ENCODE measurements at places on chromosomes 12 and 14. TPM values are rescaled to one million over a fixed set of nuclear protein-coding genes. Genes with fewer than 3 reads are reported as not detected.
A peak's percentile ranks its signal among the peaks of the same experiment; 100 is the strongest.

- no peaks in the 10 kb centered on the region for H3K4me1 ChIP-seq
- H3K36me3 ChIP-seq = no peaks in the 10 kb centered on the region
- no peak for DNase-seq
- no peak overlapping the region for H3K4me3 ChIP-seq
- no peak overlapping the region for H3K27ac ChIP-seq
- no peaks in the 10 kb centered on the region for H3K27me3 ChIP-seq
These were observed 588.2 kb upstream of the NOVA1 start for GRCh38 chr14:27186048-27186447.

DNA sequence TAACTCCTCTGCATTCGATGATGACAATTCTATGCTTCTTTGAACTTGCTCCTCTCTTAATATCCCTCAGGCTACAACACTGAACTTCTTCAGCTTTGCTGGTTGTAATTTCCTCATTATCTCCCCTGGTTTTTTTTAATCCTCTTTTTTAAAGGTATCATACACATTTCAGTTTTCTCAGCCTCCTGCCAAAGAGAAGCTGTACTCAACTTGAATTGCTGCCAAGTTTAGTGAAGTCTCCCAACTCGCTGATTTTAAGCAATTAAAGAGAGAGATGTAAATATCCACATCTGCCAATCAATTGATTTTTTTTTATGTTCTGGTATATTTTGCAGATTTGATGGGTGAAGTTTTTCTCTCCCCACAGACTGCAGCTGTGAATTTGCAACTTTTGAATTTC is 817.8 kb downstream of the GALC start:
- no peaks in the 10 kb centered on the region for H3K36me3 ChIP-seq
- no peak overlapping the region for H3K27ac ChIP-seq
- H3K4me3 ChIP-seq = no peak overlapping the region
- no peak for DNase-seq

Gene KHNYN
- 47.6 TPM for total RNA-seq

Gene C12orf50
- total RNA-seq = not detected

DNA sequence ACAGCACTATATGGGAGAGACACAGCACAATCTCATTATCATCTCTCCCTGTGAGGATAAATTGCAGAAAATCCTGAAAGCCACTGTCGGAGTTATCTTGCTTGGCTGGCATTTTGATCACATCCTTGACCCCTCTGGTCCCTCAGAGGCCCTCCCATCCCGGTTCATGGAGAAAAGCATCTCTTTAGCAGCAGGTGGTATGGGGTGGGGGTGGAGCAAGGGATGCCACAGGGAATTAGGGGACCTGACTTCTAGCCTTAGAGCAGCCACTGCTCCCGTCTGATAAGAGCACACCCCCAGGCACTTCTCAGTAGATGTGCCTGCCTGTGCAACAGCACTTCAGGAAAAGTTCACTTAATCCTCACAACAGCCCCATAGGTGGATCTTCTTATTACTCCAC is 38.6 kb downstream of the GRIN2B start:
- no peaks in the 10 kb centered on the region for H3K4me1 ChIP-seq
- no peak for DNase-seq
- no peaks in the 10 kb centered on the region for H3K36me3 ChIP-seq
- H3K27me3 ChIP-seq = peaks cover 20% of the 10 kb centered on the region

GRCh38 chr14:35576260-35576659 is 42.3 kb downstream of the INSM2 start:
- no peak for DNase-seq
- H3K4me3 ChIP-seq = no peak overlapping the region
- no peaks in the 10 kb centered on the region for H3K27me3 ChIP-seq
- no peaks in the 10 kb centered on the region for H3K4me1 ChIP-seq
- no peak overlapping the region for H3K27ac ChIP-seq

DNA sequence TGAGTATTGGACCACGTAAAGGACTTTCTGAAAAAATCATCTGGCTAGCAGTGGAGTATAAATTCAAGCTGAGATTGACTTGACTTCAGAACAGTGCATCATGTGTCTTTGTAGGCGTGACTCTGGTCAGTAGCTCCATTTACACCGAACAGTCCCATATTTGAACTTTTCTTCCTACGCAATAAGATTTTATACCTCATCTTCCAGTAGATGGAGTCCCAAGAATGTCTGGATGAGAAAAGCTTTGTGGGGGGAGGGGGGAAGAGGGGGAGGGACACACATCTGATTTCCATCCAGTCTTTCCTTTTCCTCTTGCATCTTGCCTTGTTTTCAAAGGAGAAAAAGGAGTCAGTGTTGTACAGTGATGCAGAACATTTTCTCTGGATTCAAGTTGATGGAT is 241.0 kb downstream of the EMP1 start:
- no peak overlapping the region for H3K4me3 ChIP-seq
- no peaks in the 10 kb centered on the region for H3K27me3 ChIP-seq
- H3K36me3 ChIP-seq = no peaks in the 10 kb centered on the region
- no peak overlapping the region for H3K27ac ChIP-seq

DNA sequence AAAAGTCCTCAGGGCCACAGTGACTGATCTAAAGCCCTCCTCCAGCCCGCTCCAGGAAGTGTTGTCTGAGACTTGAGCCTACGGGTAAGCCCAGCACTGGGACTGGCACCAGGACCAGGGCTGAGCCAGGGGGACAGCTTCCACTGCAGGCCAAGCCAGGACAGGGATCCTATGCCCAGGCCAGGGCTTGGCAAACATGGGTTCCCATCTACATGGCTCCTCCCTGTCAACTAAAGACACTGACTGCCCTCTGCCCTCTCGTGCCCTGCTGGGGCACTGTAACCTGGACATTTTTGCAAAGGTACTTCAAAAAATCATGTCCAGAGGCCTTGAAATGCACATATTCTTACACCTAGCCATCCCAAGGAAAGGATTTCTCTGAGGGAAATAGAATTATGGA is 88.0 kb downstream of the VWF start:
- DNase-seq = no peak
- H3K27ac ChIP-seq = no peak overlapping the region
- H3K4me3 ChIP-seq = no peak overlapping the region
- H3K36me3 ChIP-seq = no peaks in the 10 kb centered on the region

GRCh38 chr12:127144770-127145169 is 1122.2 kb upstream of the TMEM132C start:
- no peak overlapping the region for H3K4me3 ChIP-seq
- no peak overlapping the region for H3K27ac ChIP-seq
- DNase-seq = no peak
- H3K27me3 ChIP-seq = no peaks in the 10 kb centered on the region
- H3K36me3 ChIP-seq = no peaks in the 10 kb centered on the region
- H3K4me1 ChIP-seq = no peaks in the 10 kb centered on the region

Gene MDGA2
- not detected for total RNA-seq

GRCh38 chr14:104932676-104933631 is 8.3 kb downstream of the PLD4 start:
- no peaks in the 10 kb centered on the region for H3K27me3 ChIP-seq
- H3K27ac ChIP-seq = peak overlapping the region; percentile 79
- H3K36me3 ChIP-seq = no peaks in the 10 kb centered on the region
- peaks cover 7% of the 10 kb centered on the region for H3K4me1 ChIP-seq
- DNase-seq = no peak

DNA sequence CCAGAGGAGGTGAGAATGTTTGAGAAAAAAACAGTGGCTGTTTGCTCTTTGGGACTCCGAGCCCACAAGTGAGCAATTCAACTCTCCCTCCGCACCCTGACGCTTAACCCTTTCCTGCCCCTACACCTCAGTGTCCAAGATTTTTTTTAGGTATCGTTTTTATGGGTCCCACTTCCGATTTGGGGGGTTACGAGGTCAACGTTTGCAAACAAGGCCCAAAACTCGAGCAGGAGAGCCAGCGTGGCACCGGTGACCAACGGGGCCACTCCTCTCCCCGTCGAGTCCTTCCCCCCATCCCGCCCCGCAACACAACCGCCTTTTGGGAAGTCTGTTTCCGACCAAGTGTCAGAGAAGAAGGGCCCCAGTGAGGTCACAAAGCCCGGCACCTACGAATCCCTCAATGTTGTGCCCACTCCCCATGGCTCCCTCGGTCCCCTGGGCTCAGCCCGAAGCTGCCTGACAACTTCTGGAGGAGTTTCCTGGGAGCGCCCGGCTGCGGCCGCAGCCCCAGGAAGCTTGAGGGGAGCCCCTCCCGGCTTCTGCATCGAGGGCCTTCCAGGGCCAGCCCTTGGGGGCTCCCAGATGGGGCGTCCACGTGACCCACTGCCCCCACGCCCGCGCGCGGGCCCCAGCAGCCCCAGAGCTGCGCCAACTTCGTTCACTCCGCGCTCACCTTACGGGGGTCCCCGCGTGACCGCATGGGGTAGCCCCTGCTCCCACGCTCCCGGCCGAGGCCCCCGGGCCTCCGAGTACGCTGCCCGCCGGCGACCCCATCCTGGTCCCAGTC is 1.2 kb downstream of the CDK2AP1 start:
- H3K27me3 ChIP-seq = no peaks in the 10 kb centered on the region
- H3K4me3 ChIP-seq = peak overlapping the region; percentile 84
- H3K4me1 ChIP-seq = peaks cover 63% of the 10 kb centered on the region
- H3K36me3 ChIP-seq = no peaks in the 10 kb centered on the region
- peak overlapping the region; percentile 95 for H3K27ac ChIP-seq

DNA sequence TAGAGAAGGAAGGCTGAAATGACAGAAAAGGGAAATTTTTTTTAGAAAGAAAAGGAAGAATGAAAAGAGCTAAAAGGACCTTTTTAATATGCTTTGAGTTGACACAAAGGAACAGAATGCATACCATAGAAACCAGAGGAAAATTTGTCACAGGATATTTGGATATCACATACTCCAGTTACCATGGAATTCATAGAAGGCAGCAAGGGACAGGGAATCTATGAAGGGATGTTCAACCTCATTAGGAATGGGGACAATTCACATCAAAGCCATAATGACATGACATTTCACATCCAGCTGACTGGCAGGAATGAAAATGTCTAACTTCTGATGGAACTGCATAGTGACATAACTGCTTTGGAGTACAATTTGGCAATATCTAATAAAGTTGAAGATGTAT is 469.4 kb downstream of the CCER1 start:
- no peak overlapping the region for H3K27ac ChIP-seq
- H3K27me3 ChIP-seq = no peaks in the 10 kb centered on the region
- DNase-seq = no peak
- no peaks in the 10 kb centered on the region for H3K36me3 ChIP-seq
- H3K4me3 ChIP-seq = no peak overlapping the region
- no peaks in the 10 kb centered on the region for H3K4me1 ChIP-seq

DNA sequence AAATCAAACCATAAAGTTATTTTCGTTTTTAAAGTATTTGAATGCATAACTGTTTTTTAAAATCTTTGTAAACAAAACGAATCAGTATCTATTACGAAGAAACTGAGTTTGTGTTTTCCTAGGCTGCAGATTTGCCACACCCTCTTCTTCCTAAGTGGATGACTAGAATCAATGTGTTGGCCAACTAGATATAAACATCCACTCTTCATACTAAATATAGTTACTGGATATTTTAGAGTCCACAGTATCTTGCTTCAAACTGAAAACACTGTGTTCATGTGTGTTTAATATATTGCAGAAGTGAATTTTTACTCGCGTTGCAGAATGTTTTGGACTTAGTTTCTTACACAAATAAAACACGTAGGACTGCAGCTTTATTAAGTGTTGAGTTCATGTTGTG is 63.2 kb downstream of the KLHL28 start:
- H3K27me3 ChIP-seq = no peaks in the 10 kb centered on the region
- H3K36me3 ChIP-seq = peaks cover 19% of the 10 kb centered on the region
- peak overlapping the region; percentile 98 for H3K27ac ChIP-seq
- H3K4me1 ChIP-seq = no peaks in the 10 kb centered on the region
- peak overlapping the region; percentile 70 for H3K4me3 ChIP-seq

DNA sequence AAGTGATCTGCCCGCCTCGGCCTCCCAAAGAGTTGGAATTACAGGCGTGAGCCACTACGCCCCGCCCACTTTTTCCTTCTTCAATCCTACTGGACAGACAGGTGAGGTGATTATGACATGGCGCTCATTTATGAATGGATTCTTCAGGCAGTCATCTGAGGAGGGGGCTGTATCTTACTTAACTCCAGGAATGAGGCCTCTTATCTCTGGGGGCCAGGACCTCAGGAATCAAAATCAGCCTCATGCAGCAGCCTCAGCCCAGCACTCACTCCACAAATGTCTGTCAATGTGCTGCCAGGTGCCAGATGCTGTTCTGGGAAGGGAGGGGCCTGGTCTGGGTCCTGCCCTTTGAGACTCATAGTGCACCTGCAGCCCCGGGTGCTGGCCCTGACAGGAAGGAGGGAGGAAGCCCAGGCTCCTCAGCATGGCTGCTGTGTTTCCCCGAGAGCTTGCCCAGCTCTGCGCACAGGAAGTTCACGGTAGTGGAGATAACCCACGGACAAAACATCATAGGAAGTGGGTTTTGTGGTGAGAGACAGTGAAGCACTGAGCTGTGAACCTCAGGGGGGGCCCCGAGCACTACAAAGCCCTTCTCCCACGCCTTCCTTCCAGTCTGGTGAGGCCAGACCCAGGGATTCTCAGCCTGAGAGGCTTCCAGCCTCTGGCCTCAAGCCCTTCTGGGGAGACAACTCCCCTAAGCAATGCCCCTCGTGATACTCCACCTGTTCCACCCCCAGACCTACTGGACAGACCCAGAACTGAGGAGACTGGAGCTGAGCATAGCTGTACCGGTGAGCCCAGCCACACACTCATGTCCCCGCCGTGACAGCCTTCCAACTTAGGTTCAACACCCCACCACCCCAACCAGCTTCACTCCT is 22.3 kb downstream of the GALNT6 start:
- no peaks in the 10 kb centered on the region for H3K27me3 ChIP-seq
- H3K27ac ChIP-seq = no peak overlapping the region
- peak; percentile 64 for DNase-seq
- no peaks in the 10 kb centered on the region for H3K36me3 ChIP-seq

- no peaks in the 10 kb centered on the region for H3K36me3 ChIP-seq
- no peak for DNase-seq
- peak overlapping the region; percentile 47 for H3K4me3 ChIP-seq
- H3K4me1 ChIP-seq = peaks cover 100% of the 10 kb centered on the region
These were observed 7.9 kb downstream of the HDAC7 start for GRCh38 chr12:47811581-47812484.

Gene TMTC2
- total RNA-seq = 27.0 TPM

DNA sequence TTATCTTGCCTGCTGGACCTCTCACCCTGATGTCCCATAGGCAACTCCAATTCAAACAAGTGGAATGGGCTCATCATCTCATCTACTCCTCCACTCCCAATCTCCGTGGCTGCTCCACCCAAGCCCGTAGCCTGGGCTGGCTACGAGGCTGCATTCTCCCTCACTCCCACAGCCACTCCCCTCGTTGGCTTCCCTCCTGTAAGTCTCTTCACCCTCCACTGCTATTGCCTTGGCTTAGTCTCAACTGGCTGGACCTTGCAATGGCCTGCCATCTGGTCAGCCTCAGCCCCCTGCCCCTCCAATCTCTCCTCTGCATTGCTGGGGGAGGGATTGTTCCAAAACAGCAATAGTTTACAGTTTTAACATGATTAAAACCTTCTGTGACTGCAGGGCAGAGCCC is 44.4 kb upstream of the PELI2 start:
- no peaks in the 10 kb centered on the region for H3K27me3 ChIP-seq
- no peak overlapping the region for H3K4me3 ChIP-seq
- no peak overlapping the region for H3K27ac ChIP-seq
- H3K4me1 ChIP-seq = no peaks in the 10 kb centered on the region

- no peak for DNase-seq
- no peaks in the 10 kb centered on the region for H3K36me3 ChIP-seq
- H3K27ac ChIP-seq = no peak overlapping the region
- no peaks in the 10 kb centered on the region for H3K27me3 ChIP-seq
- H3K4me1 ChIP-seq = no peaks in the 10 kb centered on the region
- no peak overlapping the region for H3K4me3 ChIP-seq
These were observed 374.3 kb upstream of the CCDC196 start for GRCh38 chr14:66111891-66112290.

Gene SLCO1B1
- total RNA-seq = not detected

- peaks cover 93% of the 10 kb centered on the region for H3K4me1 ChIP-seq
- H3K36me3 ChIP-seq = no peaks in the 10 kb centered on the region
- no peaks in the 10 kb centered on the region for H3K27me3 ChIP-seq
- DNase-seq = no peak
- peak within 1 kb of the TSS; percentile 96 for H3K27ac ChIP-seq
These were observed at the start of gene HDAC7 for GRCh38 chr12:47819896-47820630. Gene HDAC7, minus strand, starts transcription at chr12:47819903. Its CDS starts 118 bp downstream, at chr12:47819785.

Gene MYBPC1
- not detected for total RNA-seq

Gene B4GALNT3
- 45.3 TPM for total RNA-seq

Measured in esophagus squamous epithelium (tissue), 5 donors.